ENCODE measurements at places on chromosomes 1 and 21.

GRCh38 chr1:243414152-243414494 lies 158.3 kb downstream of the SDCCAG8 start:
- DNase-seq: no peak

GRCh38 chr1:230101556-230101955 lies 34.5 kb downstream of the GALNT2 start:
- DNase-seq: no peak

- no peak for DNase-seq
Observed at GRCh38 chr1:226529891-226530290, 18.7 kb upstream of the STUM start.

GRCh38 chr1:17587693-17588047 lies 48.2 kb downstream of the ARHGEF10L start:
- DNase-seq: no peak

Measured in activated CD4-positive, alpha-beta T cell treated with anti-CD3 and anti-CD28 coated beads, Interleukin-2, Interleukin-4, amounts not matched to agents 100 ng/mL and 50 ng/mL, durations not matched to agents 16 hours and 8 hours (primary cell).